ENCODE measurements at places on chromosomes 16 and 17.
A peak's percentile ranks its signal among the peaks of the same experiment; 100 is the strongest.

GRCh38 chr17:66687570-66688284, 147.2 kb upstream of the CACNG5 start:
- no peak for DNase-seq
- peaks cover 6% of the 10 kb centered on the region for H3K36me3 ChIP-seq
- H3K27me3 ChIP-seq = no peaks in the 10 kb centered on the region
- H3K4me1 ChIP-seq = peaks cover 28% of the 10 kb centered on the region
- H3K27ac ChIP-seq = peak overlapping the region; percentile 89

- no peaks in the 10 kb centered on the region for H3K27me3 ChIP-seq
- no peak overlapping the region for H3K4me3 ChIP-seq
- no peaks in the 10 kb centered on the region for H3K4me1 ChIP-seq
- H3K36me3 ChIP-seq = no peaks in the 10 kb centered on the region
- H3K27ac ChIP-seq = no peak overlapping the region
Observed at GRCh38 chr16:53775821-53776431, 72.0 kb downstream of the FTO start.

DNA sequence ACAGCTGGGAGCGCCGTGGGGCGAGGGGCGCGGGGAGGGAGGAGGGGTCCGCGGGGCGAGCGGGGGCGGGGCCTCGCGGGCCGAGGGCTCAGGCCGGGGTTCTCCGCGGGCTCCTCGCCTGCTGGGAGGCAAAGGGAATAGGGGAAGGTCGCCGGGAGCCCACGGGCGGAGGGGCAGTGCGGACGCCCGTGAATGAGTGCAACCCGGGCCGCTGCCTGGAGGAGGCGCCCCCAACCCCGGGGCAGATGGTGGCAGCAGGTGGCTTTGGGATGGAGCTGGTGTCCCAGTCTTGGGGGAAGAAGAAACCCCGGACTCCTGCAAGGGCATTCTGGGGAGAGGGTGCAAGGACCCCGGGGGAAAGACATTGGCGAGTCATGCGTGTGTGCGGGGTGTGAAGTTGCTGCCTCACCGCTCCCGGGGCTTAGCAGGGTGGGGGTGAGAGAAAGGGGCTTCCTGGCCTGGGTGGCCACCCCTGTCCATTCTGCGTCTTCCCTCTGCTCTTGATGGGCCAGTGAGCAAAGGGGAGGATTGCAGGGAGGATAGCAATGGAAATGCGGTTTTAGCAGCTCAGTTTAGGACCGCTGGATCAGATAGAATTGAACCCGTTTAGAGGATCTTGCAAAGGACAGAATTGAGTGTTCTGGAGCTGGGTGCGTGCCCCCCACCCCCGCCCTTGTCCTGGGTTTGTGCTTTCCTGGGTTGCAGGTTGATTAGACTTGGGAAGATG, 526 bp downstream of the KIAA0513 start:
- no peaks in the 10 kb centered on the region for H3K27me3 ChIP-seq
- peak overlapping the region; percentile 65 for H3K4me3 ChIP-seq
- peaks cover 14% of the 10 kb centered on the region for H3K36me3 ChIP-seq

DNA sequence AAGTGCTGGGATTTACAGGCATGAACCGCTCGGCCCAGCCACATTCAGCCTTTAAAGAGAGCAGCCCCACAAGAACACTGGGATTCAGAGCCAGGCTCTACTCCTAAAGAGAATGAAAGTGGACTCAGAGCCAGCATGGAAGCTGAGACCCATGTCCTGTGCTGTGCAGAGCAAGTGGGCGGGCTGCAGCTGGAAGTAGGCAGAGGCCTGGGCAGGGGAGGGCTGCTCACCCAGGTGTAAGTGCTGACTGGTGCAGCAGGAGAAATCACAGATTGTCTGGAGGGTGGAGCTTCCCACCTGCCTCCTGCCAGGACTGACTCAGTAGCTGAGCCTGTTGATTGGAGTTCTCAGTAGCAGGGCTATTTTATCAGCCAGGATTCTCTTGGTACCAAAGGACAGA, 178.7 kb downstream of the KATNIP start:
- no peak for DNase-seq
- H3K27ac ChIP-seq = no peak overlapping the region
- H3K27me3 ChIP-seq = no peaks in the 10 kb centered on the region
- peaks cover 39% of the 10 kb centered on the region for H3K4me1 ChIP-seq
- peaks cover 39% of the 10 kb centered on the region for H3K36me3 ChIP-seq
- no peak overlapping the region for H3K4me3 ChIP-seq

- no peak overlapping the region for H3K4me3 ChIP-seq
- peaks cover 3% of the 10 kb centered on the region for H3K36me3 ChIP-seq
- no peaks in the 10 kb centered on the region for H3K27me3 ChIP-seq
- no peak overlapping the region for H3K27ac ChIP-seq
- no peak for DNase-seq
- no peaks in the 10 kb centered on the region for H3K4me1 ChIP-seq
Observed at GRCh38 chr17:7809086-7809790, 24.8 kb upstream of the KDM6B start.
